GM06990 (cell line): ENCODE measurements at places on chromosomes 1 and 21.

DNA sequence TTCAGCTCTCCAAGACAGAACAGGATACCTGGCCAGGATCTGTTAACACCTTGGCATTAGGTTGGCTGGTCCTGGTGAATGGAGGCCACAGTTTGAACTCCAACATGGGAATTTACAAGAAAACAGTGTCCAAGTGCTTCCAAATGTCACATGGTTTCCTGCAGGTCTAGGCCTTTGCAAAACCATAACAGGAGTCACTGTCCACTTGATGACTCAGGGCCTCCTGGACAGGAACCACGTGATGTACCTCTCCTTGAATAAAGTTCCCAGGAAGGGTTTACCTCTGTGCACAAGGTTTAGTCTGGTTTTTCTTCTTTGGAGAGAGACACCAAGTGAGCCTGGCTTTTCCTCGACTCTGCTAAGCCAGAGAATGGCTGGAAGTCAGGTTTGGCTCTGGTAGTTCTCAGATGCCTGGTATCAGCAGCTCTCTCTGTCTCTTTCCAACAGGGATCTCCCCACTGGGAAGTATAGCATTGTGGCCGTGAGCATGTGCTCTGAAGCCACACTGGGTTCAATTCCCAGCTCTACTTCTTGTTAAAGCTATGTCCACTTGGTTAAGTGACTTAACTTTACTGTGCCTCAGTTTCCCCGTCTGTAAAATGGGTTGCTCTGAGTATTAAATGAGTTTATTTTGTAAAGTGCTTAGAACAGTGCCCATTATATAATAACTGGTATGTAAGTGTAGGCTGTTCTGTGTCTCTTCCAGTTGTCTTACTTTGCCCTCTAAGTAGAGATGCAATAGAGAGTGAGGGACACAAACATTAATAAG lies 27.3 kb upstream of the TMEM61 start:
- no peak for DNase-seq

GRCh38 chr1:56376188-56376984 lies 203.0 kb downstream of the PLPP3 start:
- DNase-seq = no peak

DNA sequence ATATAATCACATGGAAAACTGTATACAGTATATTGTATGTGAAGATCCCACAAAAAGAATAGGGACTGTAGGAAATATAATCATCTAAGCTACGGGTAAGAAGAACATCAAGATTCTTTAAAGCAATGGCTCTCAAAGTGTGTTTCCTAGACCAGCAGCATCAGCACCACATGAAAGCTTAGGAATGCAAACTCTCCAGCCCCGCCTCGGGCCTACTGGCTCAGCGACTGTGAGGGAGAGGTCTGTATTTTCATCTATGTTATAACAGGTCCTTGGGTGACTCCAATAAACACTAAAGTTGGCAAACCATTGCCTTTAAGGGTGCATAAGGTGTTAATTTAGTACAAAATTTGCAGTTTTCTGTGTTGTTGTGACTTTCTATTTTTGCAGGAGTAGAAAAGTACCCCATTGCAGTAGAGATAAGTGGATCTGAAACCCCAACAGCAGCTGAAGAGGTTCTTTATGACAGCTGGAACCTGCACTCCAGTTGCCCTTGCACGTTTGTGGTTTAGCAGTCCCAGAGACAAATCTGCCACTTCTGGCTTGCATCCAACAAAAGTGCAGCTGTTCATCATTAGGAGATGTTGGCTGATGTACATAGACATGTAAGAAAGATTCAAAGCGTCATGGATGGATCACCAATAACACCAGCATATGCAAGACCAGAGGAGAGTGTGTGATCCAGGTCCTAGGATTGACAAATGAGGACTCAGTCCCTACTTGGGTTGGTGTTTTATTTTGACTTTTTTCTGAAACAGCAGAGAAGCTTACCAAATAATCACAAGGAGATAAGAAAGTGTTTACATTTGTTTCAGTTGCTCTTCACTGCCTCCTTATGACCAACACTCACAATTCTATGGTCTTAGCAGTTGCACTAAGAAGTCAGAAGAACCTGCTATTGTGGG lies 15.9 kb upstream of the IFNAR1 start:
- peak; percentile 90 for DNase-seq

GRCh38 chr1:167165948-167166689 lies 54.6 kb upstream of the POU2F1 start:
- DNase-seq = no peak

- no peak for DNase-seq
Observed at GRCh38 chr1:193451001-193451400, 264.6 kb upstream of the B3GALT2 start.

DNA sequence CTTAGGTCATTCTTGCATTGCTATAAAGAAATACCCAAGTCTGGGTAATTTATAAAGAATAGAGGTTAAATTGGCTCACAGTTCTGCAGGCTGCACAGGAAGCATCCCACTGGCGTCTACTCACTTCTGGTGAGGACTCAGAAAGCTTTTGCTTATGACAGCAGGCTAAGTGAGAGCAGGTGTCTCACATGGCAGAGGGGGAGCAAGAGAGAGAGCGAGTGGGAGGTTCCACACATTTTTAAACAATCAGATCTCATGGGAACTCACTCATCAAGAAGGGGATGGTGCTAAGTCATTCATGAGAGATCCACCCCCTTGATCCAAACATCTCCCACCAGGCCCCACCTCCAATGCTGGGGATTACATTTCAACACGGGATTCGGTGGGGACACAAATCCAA lies 13.6 kb upstream of the RGS4 start:
- DNase-seq = no peak

GRCh38 chr21:39720126-39720778 lies 24.7 kb upstream of the IGSF5 start:
- DNase-seq = no peak

DNA sequence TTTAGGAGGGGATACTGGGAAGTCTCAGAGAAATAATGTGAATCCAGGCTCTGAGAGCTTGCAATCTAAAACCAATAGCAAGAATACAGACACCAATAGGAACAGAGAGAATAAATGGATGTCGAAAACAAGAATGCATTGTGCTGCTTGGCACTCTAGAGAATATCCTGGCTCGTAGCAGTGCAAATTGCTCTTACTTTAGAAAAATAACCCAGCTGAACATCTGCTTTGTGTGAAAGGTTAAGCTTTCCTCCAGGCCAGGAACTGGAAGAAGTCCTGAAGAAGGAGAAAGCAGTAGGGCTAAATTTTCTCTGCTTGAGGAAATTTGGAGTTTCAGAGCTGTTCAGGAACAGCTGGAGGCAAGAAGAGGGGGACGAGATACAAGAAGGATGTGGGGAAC lies 382.3 kb downstream of the HHIPL2 start:
- DNase-seq = no peak

DNA sequence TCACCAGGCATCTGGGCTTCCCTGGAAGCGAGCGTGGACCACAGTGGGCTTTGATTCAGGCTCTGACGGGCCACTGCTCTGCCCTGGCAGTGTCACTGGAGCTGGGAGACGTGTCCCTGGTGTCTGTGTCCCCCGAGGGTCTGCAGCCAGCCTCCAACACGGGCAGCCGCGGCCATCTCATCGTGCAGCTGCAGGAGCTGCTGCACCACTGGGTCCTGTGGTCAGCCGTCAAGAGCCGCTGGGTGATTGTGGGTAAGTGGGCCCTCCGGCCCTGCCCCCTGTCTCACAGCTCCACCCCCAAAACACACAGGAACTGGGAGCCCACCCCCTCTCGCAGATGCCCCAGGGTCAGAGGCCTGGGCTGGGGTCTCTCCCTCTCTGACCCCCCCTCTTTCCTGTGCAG lies 40.7 kb downstream of the DISP3 start:
- DNase-seq = no peak

- DNase-seq = no peak
Observed at GRCh38 chr1:119435052-119435451, 20.1 kb downstream of the HSD3B2 start.

DNA sequence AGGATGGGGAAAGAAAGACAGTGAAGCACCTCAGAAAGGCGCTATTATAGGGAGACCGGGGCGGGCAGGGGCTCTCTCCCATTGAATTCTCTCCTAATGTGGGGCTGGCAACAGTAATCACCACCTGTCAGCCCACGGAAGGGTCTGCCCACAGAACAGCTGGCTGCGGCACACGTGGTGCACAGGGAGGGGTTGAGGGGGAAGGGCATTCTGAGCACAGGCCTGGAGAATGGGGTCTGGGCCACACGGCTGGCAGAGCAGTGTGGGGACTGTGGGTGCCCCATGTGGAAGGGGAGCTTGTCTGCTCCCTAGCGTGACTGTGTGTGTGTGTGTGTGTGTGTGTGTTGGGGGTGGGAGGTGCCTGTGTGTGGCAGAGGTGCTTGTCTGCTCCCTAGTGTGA lies 4.1 kb downstream of the OLFML3 start:
- DNase-seq = no peak

- DNase-seq = no peak
Observed at GRCh38 chr1:248388426-248388825, 12.9 kb downstream of the OR2T6 start.

DNA sequence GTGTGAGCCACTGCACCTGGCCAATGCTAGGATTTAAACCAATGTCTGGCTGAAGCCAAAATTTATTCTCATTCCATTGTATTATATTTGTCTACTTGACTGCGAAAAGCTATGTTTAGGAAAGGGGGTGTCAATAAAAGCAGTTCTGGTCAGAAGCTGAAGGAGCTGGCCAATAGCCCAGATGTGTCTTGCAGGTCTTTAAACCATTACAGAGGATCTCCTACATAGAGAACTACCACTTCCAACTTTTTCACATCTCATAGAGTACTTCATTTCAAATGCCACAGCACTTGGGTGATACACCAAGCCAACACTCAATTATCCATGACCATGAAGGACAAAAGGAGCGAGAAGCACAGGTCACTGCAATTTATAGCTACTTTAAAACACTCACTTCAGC lies 2.5 kb downstream of the SYT11 start:
- DNase-seq = no peak

DNA sequence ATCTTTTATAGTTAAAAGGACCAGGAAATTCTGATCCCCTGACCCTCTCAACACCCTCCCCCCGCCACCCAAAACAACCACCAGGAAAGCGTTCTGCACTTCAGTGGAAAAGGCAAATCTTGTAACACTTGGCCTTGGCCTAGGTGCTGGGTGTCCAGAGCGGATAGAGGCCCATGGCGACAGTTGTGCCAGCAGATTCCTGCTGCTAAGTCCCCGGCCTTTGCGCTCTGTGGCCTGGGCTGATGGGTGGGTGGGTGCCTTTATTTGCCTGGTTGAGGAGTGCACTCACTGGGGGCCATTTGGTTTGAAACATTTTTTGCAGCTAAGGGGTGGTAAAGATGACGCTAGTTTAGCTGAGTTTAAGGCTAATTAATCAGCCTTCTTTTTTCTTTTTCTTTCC lies 127.9 kb upstream of the ERRFI1 start:
- DNase-seq = no peak

DNA sequence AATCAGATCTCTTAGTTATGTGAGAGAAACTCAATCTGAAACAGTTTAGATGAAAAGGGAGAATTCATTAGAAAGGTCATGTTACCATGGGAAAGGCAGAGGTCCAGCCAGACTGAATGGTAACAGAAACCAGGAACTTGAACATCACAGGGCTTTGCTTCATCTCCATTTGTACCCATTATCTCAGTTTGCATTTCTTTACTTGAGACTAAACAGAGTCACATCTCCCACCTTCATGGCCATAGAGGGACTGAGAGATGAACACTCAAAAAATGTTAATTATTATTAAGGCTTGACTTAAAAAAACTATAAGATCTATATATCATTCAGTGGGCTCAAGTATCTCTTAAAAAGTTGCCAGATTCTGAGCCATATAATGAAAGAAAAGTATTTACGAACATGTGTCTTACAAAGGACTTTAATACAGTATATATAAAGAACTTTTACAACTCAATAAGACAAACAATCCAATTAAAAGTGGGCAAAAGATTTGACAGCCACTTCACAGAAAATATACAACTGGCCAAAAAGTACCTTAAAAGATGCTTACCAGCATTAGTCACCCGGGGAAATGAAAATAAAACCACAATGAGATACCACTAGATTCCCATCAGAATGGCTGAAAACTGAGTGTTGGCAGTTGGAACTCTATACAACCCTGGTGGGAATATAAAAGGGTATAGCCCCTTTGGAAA lies 13.2 kb downstream of the KYAT3 start:
- no peak for DNase-seq

GRCh38 chr1:98555814-98556213 lies 105.7 kb upstream of the SNX7 start:
- DNase-seq = no peak

DNA sequence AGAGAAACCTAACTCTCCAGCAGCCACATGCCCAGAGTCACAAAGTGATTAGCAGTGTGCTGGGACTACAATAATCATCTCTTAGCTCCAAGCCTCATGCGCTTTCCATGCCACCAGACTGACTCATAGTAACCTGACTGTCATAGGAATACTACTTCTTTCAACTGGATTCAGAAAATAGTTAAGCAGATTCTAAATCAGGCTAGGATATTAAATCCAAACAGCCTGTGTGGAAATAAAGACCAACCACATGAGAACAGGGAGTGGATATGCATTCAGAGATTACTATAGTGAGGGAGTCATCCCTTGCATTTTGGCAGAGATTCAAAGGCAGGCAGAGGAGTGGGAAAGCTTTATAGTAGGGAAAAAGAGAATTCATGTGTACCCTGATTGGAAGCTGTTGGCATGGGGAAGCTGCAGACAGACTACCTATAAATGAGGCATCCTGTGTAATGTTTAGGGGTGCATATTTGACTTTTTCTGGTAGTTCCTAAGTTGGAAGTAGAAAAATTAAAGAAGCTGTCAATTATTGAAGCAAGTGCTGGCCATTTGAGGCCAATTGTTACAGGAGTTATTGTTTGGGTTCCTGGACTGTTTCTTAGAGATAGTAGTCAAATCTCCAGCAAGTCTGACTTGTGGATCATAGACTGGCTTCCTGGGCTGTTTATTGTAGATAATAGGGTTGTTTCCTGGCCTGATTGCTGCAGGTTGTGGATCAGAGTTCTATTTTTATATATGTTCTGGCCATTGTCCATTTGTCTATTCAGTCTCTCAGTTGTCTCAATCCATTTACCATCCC lies 31.7 kb upstream of the DNAH14 start:
- DNase-seq = no peak

DNA sequence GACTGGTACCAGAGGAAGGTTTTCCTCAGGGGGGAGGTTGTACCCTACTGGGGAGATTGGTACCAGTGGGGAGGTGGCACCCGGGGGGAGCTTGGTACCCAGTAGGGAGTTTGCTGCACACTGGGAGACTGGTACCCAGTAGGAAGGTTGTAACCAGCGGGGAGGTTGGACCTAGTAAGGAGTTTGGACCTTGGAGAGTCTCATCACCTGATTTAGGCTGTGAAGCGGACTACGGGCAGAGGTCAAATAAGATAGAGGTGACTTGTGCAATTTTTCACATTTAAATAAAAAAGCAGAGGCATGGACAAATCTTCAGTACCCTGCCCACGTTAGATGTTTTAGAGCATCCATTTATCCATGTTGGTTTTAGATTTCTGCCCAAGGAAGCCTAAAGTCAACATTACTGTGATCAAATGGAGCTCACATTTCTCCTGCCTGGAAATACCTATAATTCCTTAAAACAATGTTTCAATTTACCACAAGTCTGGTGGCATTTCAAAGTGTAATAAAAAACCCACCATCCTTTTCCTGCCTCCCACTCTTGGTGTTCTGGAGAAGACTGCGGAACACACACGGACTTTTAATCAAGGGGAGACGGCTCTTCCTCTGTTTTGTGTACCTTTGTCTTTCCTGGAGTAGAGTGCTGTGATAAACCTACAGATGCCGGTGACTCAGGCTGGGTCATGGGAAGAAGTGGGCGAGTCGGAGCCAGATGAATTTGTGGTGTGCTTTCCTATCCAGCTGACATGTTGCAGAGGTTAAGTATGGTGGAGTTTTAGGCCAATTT lies 36.2 kb upstream of the MRPS6 start:
- no peak for DNase-seq

GRCh38 chr1:240539769-240540414 lies 72.1 kb downstream of the GREM2 start:
- no peak for DNase-seq
